ENCODE measurements at places on chromosomes 1 and 21.

DNA sequence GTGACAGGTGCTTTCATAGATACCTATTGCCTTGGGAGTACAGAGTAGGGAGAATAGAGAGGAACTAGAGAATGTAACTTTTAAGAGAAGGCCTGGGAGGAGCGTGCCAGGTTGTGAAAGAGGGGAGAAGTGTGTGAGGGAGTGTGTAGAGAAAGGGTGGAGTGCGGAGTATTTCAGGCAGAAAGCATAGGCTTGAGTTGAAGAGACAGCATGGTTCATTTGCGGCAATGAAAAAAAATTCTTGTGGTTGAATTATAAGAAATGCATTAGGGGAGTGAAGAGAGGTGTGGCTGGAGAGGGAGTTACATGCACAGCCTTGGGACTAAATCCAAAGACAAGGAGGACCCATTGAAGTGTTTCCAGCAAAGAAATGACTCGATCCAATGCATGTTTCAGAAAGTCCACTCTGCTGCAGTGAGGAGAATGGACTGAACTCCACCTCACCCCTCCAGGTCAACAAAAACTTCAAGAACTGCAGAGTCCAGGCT, 81.7 kb upstream of the ADAM30 start:
- peak; percentile 75 for DNase-seq

DNA sequence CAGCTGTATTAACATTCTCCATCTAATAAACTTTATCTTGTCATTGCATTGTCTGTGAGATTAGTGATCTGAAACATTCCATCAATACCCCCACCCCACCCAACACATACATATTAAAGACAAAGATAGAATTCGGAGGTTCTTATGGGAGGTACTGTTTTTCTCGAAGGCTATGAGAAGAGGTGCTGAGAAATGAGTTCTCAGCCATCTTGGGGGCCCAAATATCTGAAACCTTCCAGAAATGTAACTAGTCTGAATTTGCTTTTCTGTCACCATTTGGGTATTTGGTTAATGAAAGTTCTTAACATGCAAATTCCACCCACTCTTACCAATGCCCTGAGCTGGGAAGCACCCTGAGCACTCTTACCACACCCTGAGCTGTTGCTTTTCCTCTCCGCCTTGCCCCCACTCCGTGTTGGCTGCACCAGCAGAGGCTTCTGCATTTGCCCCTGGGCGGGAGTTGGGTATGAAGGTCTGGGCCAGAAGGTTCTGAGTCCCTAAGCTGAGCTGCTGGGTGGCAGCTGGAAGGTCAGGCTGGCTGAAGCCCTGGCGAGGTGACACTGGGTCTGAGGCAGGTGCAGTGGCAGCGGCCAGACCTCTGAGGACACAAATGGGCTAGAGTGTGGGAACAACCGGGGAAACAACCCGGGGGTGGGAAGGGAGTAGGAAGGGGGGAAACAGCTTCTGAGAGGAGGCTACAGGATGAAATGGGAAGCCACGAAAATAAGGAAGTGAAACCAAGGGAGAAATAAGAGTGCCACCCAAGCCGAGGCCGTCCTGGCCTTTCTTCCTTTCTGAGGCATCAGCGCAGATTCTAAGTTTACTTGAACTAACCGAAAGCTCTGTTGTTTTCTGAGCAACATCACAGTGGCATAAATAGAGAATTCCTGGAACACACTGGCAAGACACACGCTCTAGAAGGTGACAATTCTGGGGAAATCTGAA, 26.3 kb upstream of the IER5 start:
- DNase-seq: no peak

GRCh38 chr1:170407581-170407980, 124.4 kb upstream of the GORAB start:
- no peak for DNase-seq

- DNase-seq: no peak
These were observed at the start of gene IL12RB2 for GRCh38 chr1:67307251-67308060. IL12RB2 (plus strand) TSS chr1:67307873; CDS start chr1:67320369, 12,496 bp downstream.

- DNase-seq: no peak
These were observed 155.7 kb upstream of the FAM78B start for GRCh38 chr1:166322470-166322869.

Data from amniotic epithelial cell (primary cell).